ENCODE measurements at places on chromosomes 16 and 17.

- DNase-seq, result no peak
These were observed 13.4 kb downstream of the ST6GALNAC1 start for GRCh38 chr17:76630151-76630550.

- DNase-seq, result no peak
These were observed 1.2 kb downstream of the ZACN start for GRCh38 chr17:76079956-76080767.

DNA sequence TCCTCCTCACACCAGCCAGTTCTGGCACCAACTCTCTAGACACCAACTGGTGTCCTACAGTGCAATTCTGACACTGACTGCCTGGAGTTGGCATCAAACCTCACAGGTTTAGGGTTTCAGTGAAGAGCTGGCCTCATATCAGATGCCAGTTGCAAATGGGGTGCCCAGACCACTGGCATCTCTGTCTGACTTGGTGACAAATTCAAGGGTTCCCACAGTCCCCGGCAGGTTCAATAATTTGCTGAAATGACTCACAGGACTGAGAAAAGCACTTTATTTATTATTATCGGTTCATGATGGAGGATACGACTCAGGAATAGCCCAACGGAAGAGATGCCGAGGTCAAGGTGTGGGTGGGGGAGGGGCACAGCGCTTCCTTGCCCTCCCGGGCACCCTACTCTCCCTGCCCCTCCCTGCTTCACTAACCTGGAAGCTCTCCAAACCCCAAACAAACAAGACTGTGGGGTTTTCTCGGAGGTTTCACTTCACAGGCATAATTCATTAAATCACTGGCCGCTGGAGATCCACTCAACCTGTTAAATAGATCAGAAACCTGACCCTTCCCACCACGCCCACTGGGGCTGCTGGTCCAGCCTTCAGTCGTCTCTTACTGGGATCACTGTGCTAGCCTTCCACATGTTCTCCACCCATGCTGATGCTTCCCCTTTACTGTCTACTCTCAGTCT, 1.7 kb upstream of the NLRP1 start:
- no peak for DNase-seq

- DNase-seq, result no peak
These were observed 29.3 kb downstream of the MARF1 start for GRCh38 chr16:15613676-15614075.

DNA sequence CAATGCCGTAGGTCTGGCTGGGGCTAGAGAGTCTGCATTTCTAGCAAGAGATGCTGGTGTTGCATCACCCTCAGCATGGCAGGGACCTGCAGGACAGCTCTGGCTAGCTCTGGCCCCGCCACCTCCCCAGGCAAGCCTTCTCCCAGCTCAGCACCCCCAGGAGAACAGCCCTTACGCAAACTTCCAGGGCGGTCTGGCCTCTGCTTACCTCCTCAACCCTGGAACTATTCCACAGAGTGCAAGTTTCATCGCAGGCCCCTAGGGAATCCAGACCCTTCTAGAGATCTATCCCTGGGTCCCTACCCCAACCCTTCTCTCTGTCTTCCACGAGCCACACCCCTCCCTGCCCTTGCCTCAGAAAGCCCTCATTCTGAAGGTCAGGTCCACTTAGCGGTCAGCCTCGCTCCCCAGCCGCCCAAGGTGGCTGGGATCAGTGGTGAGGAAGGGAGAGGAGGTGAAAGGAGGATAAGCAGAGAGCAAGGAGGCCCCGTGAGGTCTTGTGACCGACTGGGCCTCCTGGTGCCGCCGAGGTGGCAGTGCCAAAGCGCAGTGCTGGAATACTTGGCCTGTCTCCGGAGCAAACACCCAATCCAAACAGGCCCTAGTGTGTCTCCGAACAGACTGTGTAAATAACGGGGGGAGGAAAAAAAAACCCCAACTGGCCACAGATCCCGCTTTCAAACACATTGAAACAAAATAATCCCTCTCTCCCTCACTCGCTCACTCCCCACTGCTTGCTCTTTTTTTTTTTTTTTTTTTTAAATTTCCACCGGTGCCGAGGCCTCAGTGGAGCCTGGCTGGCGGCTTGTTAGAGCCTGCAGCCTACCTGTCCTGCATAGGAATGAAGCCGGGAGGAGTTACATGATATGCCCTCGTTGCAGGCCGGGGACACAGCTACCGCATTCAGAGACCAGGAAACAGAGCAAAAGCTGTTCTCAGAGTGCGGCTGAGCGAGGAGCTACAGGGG, 380.9 kb downstream of the SOX9 start:
- no peak for DNase-seq

- no peak for DNase-seq
These were observed 156.6 kb downstream of the PHKB start for GRCh38 chr16:47617732-47618131.

- DNase-seq, result no peak
These were observed 18.6 kb upstream of the ENDOV start for GRCh38 chr17:80396157-80397033.

DNA sequence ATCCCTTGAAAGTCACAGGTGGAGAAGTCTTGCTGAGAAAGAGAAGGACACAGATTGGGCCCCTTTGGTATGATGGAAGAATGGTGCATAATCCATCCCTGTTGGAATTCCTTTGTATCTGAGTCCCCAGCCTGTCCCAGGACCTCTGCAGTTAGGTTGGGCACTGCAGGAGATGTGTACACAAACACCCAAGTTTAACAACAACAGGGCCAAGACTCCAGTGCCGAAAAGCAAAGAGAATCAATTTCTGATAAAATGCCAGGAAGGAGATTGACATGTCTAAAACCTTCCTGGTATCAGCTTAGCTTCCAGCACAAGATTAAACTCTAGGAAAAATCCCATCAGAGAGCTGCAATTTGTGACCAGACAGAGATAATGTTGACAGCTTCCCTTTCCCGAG, 32.9 kb downstream of the KATNIP start:
- DNase-seq, result no peak

DNA sequence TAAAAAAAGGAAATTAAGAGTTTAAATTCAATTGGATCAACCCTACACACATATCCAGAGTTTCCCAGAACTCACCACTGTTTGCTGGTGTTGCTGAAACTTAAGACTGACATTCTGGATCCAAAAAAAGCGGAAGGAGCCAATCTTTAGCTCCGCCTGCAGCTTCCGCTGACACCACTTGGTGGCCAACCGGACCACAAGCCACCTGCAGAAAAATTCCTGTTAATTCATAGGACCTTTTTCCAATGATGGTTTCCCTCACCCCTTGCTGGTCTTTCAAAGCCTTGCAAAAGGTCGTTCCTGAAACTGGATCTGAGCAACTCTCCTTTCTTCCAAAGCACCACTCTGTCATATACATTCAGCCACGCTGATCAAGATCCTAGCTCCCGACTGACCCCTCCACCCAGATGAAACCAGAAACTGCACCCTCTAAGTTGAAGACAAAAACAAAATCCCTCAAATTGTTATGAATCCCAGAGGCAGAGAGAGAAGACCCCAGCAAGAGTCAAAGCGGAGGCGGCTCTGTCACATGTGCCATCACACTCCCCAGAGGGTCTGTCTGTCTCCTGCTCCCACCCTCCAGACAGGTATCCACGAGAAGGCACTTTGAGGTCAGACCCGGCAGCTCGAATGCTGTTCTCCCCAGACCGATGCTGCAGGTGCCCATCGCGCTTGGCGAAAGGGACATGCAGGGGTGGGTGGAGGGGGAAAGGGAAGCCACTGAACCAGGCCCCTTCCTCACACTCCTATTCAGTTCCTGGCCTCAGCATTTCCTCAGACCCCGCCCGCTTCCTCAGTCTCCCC, 773 bp downstream of the BLTP2 start:
- peak; percentile 9 for DNase-seq

DNA sequence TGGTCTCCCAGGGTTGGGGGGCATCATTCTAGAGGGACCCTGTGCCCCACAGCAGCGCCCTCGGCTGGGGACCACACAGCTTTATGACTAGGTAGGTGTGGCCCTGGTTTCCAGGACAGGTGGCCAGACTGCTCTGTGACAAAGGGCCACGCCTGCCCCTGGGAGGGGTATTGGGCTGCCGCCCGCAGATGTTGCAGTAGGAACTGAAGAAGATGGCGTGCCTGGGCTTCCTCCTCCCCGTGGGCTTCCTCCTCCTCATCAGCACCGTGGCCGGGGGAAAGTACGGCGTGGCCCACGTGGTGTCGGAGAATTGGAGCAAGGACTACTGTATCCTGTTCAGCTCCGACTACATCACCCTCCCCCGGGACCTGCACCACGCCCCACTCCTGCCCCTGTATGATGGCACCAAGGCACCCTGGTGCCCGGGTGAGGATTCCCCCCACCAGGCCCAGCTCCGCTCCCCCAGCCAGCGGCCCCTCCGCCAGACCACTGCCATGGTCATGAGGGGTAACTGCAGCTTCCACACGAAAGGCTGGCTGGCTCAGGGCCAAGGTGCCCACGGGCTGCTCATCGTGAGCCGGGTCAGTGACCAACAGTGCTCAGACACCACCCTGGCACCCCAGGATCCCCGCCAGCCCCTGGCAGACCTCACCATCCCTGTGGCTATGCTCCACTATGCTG, at the start of gene SPPL2C:
SPPL2C (plus strand) TSS at position 187 of the 681 bp plus-strand sequence; CDS start at position 213, 26 bp downstream.
- no peak for DNase-seq

GRCh38 chr17:15348021-15348420, 6.6 kb upstream of the TEKT3 start:
- DNase-seq, result no peak

GRCh38 chr17:3157218-3157617, 29.9 kb upstream of the OR1G1 start:
- DNase-seq, result no peak

DNA sequence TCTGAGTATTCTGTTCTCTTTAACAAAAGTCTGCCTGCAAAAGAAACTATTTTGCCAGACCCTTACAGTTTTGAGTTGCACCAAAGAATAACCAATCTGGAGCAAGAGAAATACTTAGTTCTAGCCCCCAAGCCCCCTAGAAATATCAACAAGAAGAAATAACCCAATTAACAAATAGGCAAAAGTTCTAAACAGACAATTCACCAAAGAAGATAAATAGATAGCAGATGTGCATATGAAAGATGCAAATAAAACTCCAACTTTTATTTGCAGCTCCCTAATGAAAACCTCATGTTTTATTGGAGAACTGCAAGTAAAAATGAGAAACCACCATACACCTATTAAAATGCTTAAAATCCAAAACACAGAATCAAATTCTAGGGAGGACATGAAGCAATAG, 1308.0 kb downstream of the CDH11 start:
- DNase-seq, result no peak

- no peak for DNase-seq
These were observed 19.1 kb downstream of the WIPI1 start for GRCh38 chr17:68437979-68438822.

GRCh38 chr17:80358861-80359260, 56.1 kb upstream of the ENDOV start:
- no peak for DNase-seq

GRCh38 chr17:416293-417206, 63.9 kb upstream of the RPH3AL start:
- DNase-seq, result peak; percentile 49

DNA sequence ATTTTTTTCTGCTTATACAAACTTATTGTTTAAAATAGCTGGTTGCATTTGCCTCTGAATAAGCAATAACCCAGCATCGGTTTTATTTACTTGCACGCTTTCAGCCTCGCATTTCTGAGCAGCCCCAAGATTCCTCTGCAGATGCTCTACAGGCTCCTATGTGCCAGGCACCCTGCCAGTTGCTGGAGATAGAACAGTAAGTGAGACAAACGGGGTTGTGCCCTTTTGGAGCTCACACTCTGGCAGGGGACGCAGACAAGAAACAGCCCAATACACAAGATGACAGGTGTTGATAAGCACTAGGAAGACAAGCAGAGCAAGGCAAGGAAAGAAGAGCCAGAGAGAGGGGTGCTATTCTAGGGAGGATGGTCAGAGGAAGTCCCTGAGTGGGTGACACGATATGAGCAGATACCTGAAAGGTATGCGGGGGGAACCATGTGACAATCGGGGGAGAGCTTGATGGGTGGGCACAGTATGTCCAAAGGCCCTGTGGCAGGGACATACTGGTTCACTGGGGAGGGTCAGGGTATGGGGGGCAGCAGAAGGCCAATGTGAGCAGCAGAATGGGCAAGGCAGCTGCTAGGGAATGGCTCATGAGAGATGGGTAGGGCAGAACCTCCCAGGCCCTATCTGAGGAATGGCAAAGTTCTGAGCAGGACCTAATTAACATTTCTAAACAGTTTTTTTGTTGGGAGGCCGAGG, 18.7 kb upstream of the ADORA2B start:
- no peak for DNase-seq

DNA sequence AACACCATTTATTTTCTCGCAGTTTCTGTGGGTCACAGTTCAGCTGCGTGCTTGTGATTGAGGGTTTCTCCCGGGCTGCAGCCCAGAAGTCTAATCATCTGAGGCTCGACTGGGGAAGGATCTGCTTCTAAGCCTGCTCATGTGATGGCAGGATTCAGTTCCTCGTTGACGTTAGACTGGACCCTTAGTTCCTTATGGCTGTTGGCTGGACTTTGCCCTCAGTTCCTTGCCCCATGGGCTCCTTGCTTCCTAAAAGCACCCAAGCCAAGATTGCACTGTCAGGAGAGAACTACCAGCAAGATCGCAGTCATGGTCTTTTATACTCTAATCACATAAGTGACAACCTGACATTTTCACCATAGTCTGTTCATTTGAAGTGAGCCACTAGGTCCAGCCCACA, 250.0 kb downstream of the PRKCA start:
- no peak for DNase-seq

GRCh38 chr17:39926135-39926587, 1.2 kb downstream of the ORMDL3 start:
- no peak for DNase-seq

DNA sequence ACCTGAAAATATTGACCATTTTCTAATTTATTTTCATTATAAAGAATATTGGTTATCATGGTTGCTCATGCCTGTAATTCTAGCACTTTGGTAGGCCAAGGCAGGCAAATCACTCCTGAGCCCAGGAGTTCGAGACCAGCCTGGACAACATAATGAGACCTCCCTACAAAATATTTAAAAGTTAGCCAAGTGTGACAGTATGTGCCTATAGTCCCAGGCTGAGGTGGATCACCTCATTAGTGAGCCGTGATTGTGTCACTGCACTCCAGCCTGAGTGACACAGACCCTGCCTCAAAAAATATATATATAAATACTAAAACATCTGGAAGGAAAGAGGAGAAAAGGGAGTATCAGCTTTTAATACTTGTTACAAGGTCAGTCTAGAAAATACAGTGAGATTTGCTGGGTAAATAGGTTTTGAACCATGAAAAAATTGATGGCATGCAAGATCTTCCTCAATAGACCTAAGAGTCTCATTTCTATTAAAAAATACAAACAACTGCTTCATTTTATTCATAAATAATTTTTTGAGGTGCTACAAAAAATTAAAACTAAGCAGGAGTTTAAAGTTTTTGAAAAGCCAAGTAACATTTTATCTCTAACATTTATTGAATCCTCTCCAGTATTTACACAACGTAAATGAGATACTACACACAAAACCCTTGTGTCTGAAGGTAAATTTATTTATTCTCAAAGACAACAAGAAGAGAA, 47.7 kb downstream of the TUBD1 start:
- no peak for DNase-seq

GRCh38 chr16:35188288-35189155, 1729.1 kb downstream of the TP53TG3F start:
- no peak for DNase-seq

GRCh38 chr16:69440250-69440649, 15.8 kb downstream of the CYB5B start:
- no peak for DNase-seq

Data from stimulated activated CD4-positive, alpha-beta T cell treated with anti-CD3 and anti-CD28 coated beads, Interleukin-4, amount 100 ng/mL, for 1 hour (primary cell).